ENCODE measurements at places on chromosomes 4 and X.

- DNase-seq, result no peak
These were observed 1.9 kb downstream of the GRPEL1 start for GRCh38 chr4:7066006-7066405.

- DNase-seq, result no peak
These were observed 136.5 kb downstream of the RAB28 start for GRCh38 chr4:13347517-13348125.

- no peak for DNase-seq
These were observed 136.6 kb upstream of the OTUD4 start for GRCh38 chr4:145316897-145317574.

DNA sequence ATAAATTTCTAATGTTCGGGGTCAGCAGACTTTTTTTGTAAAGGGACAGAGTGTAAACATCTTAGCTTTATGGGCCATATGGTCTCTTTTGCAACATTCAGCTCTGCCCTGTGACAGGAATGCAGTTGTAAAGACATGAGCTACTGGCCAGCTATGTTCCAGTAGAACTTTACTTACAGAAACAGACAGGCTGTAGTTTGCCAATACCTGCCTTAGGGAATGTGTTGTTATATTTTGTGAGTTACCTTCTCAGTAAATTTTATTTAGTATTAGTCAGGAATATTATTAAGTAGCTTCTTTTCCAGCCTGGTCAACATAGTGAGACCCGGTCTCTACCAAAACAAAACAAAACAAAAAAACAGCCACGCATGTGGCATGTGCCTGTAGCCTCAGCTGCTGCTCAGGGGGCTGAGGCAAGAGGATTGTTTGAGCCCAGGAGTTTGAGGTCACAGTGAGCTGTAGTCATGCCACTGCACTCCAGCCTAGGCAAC lies 48.7 kb downstream of the HTT start:
- no peak for DNase-seq

GRCh38 chrX:49995107-49995731 lies 72.8 kb downstream of the CLCN5 start:
- no peak for DNase-seq

- DNase-seq, result no peak
These were observed 219.9 kb downstream of the CCNG2 start for GRCh38 chr4:77376788-77377460.

- DNase-seq, result no peak
These were observed 87.5 kb downstream of the TRAPPC11 start for GRCh38 chr4:183746305-183747229.

DNA sequence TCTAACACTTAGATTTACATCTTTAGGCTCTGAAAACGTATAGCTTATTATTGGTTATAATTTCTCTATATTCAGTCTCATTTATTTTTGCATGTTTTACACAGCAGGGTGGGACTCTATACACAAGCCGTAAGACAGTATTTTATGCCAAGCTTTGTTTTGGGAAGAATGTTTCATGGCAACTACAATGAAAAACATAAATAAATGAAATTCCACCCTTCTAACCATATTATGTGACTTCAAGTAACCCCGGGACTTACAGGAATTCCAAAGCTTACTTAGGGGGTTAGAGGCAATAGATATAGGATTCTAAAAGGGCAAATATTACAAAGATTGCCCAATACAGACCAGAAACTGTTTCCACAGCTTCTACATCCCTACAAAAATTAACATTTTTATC lies 370.9 kb downstream of the PRR32 start:
- DNase-seq, result no peak

- no peak for DNase-seq
These were observed 24.1 kb downstream of the NAT8L start for GRCh38 chr4:2083116-2083825.

DNA sequence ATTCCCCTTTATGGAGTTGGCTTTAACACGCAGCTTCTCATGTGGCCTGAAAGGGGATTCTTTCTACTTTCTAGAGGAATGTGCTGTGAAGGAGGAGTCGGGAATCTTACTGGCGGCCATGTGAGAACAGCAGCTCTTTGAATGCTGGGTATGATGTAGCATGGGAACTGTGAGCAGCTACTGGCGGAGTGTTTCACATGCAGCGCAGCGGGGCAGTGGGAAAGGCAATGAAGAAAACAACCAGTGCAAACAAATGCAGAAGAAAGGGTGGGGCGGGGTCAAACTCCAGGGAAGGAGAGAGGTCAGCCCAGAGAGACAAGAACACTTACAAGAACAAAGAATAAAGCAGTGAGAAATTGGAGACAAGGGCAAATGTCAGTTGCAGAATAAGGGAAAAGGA lies 363.8 kb upstream of the FTHL17 start:
- no peak for DNase-seq

GRCh38 chrX:129698150-129698549 lies 40.6 kb upstream of the XPNPEP2 start:
- DNase-seq, result no peak

GRCh38 chrX:5278908-5279307 lies 949.8 kb downstream of the NLGN4X start:
- no peak for DNase-seq

- no peak for DNase-seq
These were observed 101.2 kb downstream of the CBR4 start for GRCh38 chr4:168908851-168909273.

GRCh38 chrX:68409194-68409593 lies 24.1 kb downstream of the OPHN1 start:
- DNase-seq, result no peak

GRCh38 chr4:83180431-83180968 lies 66.0 kb upstream of the PLAC8 start:
- DNase-seq, result no peak

GRCh38 chr4:48967631-48968030 lies 18.4 kb upstream of the CWH43 start:
- DNase-seq, result no peak

DNA sequence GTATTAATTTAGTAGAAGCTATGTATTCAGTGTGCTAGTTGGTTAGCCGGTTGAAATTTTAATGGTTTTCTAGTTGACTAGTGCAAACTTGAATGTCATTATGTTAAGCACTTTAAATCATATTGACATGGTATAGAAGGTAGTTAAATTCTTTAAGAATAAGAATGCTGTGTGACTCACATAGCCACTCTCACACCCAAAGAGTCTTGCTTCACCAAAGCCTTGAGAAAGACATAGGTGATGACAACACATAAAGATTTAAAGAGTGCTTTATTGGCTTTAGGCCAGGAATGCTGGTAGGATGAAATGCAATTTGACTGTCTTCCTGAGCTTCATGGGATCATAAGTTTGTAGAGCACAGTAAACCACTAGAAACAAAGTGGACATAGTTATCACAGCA lies 85.3 kb downstream of the DCAF8L2 start:
- DNase-seq, result no peak

- DNase-seq, result no peak
These were observed 18.4 kb upstream of the SORBS2 start for GRCh38 chr4:185830263-185830994.

GRCh38 chr4:98909646-98910401 lies 19.1 kb downstream of the EIF4E start:
- DNase-seq, result no peak

DNA sequence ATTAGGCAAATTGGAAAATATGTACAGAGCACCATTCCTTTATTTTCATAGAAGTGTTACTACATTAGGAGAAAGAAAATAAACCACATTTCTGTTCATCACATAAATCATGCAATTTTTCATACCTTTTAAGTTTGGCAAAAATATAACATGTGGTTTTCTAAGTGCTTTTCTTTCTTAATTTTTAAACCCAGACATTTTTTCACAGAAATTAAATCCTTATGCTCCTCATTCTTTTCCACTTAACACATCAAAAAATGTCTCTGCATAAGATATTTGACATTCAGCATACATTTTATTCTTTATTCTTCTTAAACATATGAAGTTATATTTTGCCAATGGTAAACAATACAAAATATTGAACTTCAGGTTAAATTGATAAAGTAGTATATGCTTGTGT lies 826.6 kb upstream of the SLIT2 start:
- no peak for DNase-seq

DNA sequence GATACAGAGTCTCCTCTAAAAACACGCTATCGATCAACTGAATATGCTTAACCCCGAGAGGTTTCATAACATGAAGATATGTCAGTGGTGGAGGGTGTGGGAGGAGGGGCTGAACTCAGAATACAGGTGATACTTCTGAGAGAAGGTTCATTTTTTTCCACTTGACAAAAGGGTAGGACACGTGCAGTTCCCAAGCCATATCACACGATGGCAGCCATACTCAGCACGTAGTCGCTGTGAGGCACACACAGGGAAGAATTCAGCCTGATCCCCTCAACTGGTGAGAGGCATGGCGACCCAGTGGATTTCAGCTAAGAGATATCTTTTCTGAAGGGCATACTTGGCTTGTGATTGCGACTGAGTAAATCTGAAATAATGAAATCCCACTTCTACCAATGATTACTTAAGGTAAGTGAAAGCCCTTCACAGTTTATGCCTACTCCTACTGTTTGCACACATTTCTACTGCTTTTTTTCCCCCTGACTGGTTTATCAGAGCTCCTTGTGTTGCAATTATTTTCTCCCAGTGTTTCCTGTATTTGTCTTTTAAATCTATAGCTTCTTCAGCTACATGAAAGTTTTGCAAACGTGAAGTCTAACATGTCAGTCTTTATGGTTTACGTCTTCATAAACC lies 133.1 kb downstream of the CORIN start:
- DNase-seq, result no peak

DNA sequence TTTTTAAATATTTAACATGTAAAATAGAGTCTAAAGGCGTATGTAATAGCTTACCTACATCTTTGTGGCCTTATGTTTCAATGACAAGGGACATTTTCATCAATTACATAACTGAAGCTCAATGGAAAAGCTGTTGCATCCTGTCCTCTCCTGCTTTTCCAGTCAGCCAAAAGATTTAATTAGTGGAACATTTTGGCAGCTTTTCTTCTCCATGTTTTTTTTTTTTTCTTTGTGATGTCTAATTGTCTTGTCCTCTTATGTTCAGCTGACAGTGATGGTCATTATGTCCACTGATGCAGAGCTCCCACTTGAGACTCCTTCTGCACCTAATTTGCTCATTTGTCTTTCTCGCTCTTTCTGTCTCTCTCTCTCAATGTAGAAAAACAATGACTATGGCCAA lies 422.2 kb downstream of the GABRG1 start:
- DNase-seq, result no peak

DNA sequence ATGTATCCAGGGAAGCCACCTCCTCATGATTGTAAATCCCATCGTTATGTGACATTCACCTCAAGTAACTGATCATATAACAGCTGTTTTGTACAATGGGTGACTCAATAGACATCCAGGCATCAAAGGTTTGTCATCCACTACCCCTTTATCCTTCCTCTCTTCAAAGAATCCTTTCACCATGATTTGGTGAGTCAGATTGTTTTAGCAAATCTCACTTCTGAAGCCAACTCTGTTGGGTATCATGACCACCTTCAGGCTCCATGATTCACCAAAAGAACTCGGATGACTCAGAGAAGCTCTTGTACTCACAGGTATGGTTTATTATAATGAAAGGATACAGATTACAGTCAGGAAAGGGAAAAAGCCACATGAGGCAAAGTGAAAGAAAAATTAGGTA lies 132.1 kb downstream of the PWWP3B start:
- no peak for DNase-seq

DNA sequence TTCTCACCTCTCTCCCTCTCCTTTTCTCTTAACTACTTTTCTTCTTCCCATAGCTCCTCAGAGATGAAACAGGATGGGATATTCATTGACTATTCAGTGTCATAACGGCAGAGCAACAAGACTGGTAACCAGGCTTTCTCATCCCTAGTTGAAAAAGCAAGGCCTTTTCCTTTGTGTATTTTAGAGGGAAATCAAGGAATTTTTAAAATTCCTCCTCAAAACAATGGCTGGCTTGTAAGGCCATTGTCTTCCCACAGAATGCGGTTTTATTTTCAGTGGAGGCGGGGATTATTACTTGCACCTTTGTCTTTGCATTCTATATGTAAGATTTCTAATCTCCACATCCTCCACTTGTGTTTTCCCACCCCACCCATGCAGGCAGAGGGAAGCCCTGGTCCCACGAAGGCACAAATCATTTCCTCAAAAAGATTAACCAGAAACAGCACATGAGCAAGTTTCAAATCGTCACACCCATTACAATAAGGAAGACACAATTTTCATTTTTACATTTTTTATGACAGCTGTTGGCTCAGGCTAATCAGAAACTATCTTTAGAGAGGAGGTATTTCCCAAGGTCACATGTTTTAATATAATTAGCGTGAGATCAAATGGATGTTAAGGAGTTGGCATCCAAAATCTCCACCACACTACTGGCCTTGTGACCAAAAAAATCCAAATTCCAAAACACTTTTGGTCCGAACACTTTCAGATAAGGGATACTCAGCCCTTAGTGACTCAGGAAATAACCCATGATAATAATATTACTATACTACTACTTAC lies 53.0 kb upstream of the KDR start:
- DNase-seq, result no peak

DNA sequence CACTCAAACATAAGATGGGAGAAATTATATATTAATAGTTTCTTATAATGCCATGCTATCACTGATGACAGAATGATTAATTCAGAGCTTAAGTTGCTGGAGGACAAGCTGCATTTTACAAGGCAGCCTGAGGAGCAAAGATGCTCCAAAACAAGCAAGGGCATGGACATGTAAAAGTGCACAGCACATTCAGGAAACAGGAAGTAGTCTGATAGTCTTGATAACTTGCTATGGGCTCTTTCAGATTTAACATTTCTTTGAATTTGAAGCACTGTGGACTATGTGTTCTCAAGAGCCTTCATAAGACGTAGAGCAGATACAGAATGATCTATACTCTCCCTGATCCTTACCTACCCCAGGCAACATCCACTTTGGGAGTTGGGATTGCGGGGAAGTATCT lies 50.0 kb downstream of the AMMECR1 start:
- DNase-seq, result no peak

DNA sequence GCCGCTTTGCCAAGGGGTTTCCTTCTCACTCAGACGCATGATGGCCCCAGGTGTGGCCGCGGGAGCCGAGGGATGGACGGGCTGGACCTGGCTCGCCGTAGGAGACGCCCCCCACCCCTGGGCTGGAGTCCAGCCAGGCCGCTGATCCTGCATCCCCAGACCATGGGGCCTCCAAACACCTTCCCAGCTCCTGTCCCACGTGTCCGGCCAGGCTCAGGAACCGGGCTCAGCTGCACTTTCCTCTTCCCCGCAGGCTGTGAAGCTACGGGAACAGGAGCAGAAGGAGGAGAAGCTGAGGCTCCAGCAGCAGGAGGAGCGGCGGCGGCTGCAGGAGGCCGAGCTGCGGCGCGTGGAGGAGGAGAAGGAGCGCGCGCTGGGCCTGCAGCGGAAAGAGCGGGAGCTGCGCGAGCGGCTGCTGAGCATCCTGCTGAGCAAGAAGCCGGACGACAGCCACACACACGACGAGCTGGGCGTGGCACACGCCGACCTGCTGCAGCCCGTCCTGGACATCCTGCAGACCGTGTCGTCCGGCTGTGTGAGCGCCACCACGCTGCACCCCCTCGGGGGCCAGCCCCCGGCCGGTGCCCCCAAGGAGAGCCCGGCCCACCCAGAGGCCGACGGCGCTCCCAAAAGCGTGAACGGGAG lies 9.1 kb downstream of the AKAP17A start:
- no peak for DNase-seq

DNA sequence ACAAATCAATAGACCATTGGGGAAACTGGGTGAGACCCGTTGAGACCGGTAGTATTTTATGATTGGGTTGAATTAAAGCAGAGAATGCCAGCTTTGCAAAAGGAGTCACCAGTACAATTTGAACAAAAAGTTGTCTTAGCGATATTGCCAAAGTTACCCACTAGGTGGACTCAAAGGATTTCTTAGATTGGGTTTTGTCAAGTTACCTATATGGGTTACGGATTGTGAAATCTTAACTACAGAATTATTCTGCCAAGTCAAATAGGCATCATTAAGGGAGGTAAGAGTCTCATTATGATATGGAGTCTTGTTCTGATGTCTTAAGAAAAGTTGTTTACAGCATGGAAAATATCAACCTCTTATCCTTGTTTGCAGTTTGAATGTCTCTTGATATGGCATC lies 15.0 kb upstream of the CT47A1 start:
- no peak for DNase-seq

All from activated effector memory CD4-positive, alpha-beta T cell treated with Interleukin-2 at 50 U/mL for 16 hours (primary cell).